ENCODE measurements at places on chromosomes 11 and 22. TPM values are rescaled to one million over a fixed set of nuclear protein-coding genes. Genes with fewer than 3 reads are reported as not detected.

Gene SLC22A8
- 2.4 TPM for total RNA-seq

- no peak for DNase-seq
Measured at GRCh38 chr11:27039873-27040272, 742 bp upstream of the BBOX1 start.

DNA sequence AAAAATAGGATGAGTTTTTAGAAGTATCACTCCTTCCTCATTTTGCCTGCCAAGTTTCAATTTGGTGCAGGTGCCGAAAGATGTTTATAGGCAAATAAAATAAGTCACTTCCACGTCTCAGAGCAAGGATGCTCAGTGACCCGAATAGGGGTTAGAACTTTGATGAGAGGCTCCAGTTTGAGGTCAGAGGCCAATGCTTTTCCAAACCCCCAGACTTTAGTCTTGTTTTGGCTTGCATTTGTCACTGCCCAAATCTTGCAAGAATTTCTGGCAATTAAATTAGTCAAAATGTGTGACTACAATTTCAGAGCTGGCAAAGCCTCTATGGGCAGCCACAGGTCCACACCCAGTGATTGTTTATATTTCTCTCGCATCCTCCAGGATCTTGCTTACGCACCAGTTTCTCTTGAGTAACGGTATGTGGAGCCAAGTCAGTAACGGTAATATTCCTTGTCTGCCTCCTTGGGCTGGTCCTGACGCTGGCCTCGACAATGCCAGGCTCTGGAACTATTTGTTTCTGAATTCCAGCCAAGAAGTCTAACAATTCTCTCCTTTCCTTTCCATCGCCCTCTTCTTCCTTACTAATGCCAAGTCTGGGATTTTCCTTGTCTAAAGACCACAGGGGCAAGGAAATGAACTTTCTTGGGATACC, 9.9 kb upstream of the NUP160 start:
- no peak for DNase-seq

Gene CARNS1
- total RNA-seq, result 0.29 TPM

DNA sequence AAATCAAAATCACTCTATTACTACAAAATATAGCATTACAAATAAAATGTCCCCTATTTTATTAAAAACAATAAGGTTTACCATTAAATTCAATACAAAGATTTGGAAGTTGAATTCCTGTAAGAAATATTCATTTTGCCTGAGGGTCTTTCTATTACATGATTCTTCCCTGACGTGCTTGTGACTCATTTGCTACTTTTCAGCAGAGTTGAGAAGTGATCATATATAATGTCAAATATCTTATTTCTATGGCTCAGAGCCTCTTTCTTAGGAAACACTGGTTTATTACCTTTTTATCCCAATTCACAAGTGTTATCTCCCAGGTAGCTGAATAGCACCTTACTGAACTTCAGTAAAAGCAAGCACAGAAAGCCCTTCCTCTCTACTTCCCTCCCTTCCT, 65.2 kb upstream of the CNTN5 start:
- no peak for DNase-seq

DNA sequence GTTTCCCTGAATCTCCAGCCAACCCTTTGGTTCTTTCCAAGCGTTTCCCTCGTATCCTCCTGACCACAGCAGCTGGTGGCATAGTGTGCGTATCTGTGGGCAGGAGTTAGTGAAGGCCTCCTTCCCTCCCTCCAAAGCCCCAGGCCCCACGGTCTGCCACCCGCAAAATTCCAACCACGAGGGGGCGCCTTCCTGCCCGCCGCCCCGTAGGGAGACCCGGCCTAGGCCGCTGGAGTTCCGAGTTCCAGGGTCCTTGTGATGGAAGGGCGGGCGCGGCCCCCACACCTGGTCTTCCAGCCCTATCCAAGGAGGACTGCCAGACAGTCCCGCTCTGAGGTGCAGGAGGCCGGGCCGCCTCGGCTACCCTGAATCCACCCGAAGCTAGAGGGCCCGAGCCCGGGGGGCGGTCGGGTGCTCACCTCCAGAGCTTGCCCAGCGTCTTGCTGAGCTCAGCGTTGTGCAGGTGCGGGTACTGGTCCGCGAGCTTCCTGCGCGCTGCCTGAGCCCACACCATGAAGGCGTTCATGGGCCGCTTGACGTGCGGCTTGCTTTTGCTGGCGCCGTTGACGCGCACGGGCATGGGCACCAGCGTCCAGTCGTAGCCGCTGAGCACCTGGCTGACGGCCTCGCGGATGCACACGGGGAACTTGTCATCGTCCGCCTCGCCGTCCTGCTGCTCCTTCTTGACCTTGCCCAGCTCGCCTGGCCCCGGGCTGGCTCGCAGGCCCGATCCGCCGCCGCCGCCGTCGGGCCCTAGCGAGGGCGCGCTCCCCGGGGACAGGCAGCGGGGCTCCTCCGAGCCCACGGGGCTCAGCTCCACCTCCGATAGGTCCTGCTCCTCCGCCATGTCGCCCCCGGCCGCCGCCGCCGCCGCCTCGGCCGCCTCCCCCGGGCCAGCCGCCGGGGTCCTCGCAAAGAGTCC, 1.2 kb downstream of the SOX10 start:
- peak; percentile 36 for DNase-seq

Gene OR5I1
- total RNA-seq, result not detected

- DNase-seq, result no peak
Measured at GRCh38 chr11:98835335-98835734, 185.4 kb upstream of the CNTN5 start.

DNA sequence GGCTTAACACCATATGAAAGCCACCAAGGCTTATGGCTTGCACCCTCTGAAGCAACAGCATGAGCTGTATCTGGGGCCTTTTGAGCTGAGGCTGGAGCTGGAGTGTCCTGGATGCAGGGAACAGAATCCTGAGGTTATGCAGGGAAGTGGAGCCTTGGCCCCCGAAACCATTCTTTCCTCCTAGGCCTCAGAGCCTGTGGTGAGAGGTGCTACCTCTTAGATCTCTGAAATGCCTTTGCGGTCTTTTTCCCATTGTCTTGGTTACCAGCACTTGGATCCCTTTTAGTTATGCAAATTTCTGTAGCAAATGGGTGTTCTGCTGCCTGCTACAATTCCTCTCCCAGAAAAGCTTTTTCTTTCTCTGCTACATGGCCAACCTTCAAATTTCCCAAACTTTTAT, 72.7 kb upstream of the CLPB start:
- no peak for DNase-seq

DNA sequence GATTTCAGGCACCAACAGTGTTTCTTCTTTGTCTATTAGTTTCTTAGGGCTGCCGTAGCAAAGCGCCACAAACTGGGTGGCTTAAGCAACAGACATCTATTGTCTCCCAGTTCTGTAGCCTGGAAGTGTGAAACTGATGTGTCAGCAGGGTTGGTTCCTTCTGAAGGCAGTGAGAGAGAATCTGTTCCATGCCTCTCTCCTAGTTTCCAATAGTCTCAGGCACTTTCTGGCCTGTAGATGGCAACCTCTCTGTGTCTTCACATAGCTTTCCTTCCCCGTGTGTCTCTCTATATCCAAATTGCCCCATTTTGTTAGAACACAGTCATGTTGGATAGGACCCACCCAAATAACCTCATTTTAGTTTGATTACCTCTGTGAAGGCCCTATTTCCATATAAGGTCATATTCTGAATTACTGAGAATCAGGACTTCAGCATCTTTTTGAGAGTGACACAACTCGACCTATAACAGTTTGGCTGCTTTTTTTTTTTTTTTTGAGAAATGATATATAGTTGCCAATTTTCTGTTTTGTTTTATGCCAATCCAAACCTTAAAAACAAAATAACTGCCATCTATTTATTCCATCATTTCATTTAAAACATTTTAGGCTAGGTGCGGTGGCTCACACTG, 108.2 kb downstream of the SLC36A4 start:
- DNase-seq, result no peak

Gene OR51E2
- not detected for total RNA-seq

DNA sequence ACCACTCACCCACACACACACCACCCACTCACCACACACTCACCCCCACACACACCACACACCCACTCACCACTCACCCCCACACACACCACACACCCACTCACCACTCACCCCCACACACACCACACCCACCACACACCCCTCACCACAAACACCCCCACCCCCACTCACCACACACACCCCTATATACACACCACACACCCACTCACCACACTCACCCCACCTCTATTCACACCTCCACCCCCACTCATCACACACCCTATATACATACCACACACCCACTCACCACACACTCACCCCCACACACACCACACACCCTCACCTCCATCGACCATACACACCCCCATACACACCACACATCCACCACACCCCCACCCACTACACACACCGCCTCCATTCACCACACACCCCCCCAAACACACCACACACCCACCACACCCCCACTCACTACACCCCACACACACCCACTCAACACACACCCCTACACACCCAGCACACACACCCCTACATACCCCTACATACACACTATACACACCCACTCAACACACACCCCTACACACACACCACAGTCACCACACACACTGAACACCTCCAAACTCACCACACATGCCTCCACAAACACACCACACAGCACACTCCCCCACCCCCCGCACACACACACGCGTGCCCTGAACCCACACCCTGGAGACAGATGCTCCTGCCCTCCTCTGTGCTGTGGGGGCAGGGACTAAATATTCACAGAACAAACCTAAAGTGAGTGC, 19.0 kb upstream of the TTLL12 start:
- no peak for DNase-seq

DNA sequence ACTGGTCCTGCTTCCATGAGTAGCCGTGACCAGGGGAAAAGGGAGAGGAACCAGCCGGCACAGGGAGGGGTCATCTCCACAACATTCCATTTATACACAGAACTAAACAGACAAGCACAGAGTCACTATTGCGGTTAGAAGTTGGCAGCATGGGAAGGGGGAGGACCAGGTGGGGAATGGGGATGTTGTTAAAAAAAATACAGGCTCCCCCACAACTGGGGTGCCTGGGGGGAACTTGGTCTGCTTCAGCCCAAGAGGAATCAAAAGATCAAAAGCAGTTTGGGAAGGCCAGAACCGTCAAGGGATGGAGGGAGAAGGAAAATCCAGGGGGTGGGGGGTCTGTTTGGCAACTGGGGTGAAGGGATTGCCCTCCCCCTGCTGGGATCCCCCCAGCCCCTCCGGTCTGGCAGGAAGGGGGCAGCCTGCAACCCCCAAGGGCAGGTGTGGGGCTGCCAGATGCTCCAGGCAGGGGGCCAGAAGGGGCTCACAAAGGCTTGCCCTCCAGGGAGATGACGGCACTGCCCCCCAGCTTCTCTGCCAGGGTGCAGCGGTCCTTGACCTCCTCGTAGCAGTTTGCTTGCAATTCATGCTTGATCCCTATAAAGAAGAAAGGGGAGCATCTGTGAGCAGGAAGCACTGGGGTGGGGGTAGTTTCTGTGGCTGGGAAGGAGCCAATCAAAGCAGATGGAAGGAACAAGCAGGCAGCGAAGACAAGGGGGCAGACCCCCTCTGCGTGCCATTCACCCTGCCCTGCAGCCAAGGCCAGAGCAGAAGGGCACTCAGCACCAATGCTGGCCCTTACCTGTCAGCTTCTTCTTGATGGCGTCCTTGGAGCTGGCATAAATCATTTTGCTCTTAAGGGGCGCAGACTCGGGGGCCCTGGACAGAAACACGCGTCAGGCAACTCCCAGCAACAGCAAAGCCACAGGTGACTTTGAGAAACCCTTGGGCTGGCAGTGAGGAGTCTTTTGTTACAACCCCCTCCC, 2.8 kb downstream of the CFL1 start:
- DNase-seq, result no peak

Data from progenitor cell of endocrine pancreas (in vitro differentiated cells).